Activated naive CD8-positive, alpha-beta T cell treated with anti-CD3 and anti-CD28 coated beads, Interleukin-2, amount 50 U/mL, for 16 hours (primary cell): ENCODE measurements at places on chromosomes 2 and 18.

DNA sequence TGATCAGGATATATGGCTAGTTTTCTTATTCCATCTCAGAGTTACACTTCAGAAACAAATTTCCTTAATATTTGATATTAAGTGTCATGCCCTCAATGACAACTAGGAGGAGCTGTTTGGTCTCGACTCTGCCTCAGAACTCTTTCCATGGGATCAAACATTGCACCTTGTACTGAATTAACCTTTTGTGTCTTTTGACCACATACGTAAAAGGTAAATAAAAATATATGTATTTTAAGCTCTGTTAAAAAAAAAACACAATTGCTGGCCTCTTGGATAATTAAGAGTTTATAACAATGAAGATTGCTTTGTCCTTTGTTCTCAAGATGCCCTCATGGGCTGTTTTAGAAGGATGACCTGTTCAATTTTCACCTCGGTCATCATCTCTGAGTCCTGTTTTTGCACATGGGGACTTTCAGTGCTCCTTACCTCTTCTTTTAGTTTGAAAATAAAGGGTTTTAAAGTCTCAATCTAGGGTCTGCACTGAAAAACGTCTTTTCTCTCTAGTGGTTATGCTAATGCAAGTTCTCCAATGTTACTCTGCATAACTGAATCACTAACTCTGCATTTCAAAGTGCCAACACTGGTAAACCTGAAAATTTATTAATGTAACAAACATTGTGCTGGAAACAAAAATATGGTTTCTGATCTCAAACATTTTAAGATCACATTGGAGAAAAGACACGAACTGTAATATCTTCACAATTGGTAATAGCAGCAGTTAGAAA lies 18.8 kb upstream of the FN1 start:
- DNase-seq, result no peak

DNA sequence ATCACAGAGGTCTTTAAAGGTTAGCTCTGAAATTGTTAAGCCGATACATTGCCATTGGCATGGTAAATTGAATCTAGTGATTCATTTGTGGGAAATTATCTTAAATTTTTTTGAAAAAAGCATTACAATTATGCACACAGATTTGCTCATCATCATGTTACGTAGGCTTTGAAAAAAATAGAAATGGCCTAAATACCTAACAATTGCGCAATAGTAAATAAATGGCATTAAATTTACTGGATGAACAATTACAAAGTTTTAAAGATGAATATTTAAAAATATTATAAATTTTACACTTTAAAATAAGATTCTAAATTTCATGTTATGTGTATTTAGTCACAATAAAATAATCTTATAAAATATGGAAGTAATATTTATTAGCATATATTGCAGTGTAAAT lies 171.3 kb downstream of the RPRM start:
- no peak for DNase-seq

DNA sequence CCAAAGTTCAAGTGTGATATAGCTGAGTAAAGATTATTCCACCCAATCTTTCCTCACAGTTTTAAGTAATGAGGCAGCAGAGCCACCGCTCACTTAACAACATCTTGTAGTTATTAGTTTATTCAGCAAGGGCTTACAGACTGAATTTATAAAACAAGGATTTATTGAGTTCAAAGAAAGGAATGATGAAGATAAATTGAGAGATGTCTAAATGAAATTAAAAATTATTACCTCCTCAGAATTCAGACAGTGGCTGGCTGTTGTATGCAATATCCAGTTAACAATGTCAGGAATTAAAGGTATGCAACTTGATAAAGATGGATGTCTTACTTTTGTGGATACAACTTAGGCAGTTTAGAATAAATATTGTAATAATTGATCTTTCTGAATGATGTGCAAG lies 927.3 kb upstream of the CDH2 start:
- no peak for DNase-seq

- DNase-seq, result no peak
These were observed 31.0 kb downstream of the RBM43 start for GRCh38 chr2:151230627-151231140.

DNA sequence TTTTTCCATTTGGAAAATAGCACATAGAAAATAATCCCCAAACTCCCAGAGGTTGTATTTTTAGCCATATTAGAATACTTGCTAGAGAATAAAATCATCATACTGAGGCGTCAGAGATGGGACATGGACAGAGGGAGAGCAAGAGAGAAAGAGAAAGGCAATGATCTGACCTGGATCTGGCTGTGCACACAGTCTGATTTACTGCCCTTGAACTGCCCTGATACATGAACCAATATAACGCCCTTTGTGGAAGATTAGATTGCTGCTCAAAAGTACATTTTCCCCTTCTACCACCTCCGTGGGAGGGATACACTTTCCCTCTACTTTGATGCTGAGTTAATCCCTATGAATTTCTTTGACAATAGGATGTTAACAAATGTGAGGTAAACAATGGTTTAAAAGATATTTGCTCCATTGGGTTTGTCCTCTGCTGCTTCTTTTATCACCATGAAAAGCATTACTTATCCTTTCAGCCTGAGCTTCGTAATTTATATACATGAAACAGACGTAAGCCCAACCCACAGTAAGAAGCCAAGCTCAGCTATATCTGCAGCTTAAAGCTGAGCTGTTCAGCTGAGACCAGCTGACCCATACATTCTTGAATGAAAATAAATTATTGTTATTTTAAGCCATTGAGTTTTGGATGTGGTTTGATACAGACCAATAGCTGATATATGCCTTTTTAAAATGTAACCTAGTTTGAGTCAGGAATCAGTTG lies 1664.6 kb upstream of the CELF4 start:
- DNase-seq, result no peak

GRCh38 chr18:56649996-56650395 lies 1.2 kb upstream of the WDR7 start:
- DNase-seq, result no peak

DNA sequence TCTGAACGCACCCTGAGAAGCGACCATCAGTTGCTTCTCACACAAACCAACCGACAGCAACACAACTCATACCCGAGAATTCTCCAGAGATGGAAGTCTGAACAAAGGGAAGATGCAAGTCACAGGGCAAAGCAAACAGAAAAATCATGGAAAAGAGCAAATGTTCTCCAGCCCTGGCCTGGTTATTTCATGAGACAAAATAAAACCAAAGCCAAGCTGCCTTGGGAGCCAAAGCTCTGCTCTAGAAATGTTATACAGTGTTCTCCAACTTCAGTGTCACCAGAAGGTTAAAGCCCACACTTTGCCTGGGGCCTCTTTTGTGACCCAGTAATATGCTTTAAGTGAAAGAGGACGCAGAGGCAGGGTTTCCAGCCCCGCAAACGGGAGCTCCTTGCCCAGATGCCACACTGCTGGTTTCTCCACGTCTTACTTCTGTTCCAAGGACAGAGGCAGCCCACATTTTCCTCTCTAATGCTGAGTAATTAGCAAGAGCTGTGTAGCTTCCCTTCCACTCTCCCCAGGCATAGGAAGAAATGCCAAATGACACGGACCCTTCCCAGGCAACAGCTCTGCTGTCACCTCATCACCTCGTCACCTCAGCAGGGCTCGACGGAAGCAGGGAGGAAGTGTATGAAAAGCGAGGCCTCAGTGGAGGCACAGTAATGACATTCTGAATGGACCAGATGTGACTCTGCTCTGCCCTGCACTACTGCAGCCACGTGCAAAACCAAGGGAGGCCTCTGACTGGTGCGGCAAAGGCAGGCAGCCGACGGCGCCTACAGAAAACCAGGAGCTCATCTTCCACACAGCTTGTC lies 64.7 kb downstream of the FBXO15 start:
- DNase-seq, result no peak

- DNase-seq, result peak; percentile 15
These were observed 15.9 kb upstream of the TMEM214 start for GRCh38 chr2:27016801-27017325.

DNA sequence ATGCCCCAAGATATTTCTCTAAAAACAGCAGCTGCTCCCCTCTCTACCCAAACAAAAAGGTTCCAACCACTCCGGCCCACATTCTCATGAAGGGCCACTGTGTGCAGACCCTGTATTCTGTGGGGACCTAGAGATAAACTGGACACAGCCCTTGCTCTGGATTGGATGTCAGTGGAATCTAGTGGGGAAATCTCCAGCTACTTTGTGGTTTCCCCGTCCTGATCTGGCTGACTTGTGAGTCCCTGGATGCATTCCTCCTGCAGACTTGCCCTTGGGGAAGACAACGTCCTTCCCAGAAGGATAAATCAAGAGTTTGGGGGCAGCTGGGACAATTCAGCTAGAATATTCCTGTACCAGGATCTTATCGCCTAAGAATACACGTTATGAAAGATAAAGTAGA lies 151.1 kb downstream of the FSHR start:
- DNase-seq, result no peak

DNA sequence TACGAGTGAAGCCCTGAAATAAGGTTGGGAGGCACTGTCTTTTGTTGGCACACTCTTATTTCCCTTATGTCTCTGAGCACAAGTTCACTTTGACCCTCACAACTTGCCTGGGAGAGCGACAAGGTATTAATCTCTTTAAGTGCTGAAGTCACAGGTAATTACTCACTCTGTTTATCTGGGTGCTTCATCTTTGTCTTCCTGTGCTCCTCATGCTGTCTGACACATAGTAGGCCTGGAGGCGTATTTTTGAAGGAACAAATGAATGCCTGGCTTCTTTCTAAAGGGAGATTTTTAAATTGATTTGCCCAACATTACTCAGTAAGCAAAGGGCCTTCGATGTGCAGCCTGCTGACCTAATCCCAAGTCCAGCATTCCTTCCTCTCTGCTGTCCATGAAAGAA lies 507.1 kb upstream of the TNP1 start:
- DNase-seq, result no peak

DNA sequence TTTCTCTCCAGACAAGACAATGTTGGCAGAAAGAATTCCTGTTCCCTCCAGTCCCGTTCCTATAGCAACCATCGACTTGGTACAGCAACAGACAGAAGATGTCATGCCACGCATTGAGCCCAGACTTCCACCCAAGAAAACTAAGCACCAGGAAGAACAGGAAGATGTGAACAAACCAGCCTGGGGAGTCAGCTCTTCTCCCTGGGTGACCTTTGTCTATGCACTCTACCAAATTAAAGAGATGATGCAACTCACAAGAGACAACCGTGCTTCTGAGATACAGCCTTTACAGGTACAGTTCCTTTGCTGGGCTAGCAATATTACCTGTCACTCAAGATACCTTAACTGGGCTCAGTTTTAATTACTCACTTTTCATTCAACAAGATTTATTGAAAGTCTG lies 37.1 kb downstream of the NEMP2 start:
- no peak for DNase-seq

- peak; percentile 39 for DNase-seq
These were observed 10.2 kb upstream of the IMP4 start for GRCh38 chr2:130332271-130333073.

DNA sequence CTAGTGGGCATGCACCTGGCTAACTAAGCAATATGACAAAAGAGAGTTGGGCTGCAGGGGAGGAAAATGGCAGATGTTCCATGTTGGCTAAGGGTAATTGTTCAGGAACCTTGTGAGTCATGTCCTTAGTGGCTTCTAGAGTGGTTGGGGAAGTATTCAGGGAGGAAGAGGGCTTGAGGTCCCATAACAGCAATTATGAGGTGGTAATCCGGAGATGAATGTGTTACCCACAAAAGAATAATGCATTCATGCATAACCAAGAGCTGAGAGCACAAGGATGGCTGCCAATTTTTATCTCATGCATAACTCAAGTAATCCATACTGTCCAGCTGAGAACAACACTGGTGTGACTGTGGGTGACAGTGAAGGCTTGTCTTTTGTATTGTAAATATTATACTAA lies 42.9 kb downstream of the TMEFF2 start:
- DNase-seq, result no peak

DNA sequence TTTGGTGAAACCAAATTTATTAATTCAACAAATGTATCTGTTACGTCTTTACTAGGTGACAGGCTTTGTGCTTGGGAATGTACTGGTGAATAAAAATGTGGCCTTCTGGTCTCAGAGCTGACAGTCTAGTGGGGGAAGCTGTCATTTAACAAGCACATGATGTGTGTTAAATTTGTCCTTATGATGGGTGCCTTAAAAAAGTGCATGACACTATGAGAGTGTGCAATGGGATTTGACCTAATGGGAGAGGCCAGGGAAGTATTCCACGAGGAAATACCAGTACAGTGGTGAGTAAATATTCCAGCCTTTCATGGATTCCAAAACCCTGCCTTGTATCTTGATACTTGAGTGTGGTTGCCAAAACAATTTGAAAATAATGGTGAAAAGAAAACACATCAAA lies 308.9 kb downstream of the PLCL1 start:
- no peak for DNase-seq

DNA sequence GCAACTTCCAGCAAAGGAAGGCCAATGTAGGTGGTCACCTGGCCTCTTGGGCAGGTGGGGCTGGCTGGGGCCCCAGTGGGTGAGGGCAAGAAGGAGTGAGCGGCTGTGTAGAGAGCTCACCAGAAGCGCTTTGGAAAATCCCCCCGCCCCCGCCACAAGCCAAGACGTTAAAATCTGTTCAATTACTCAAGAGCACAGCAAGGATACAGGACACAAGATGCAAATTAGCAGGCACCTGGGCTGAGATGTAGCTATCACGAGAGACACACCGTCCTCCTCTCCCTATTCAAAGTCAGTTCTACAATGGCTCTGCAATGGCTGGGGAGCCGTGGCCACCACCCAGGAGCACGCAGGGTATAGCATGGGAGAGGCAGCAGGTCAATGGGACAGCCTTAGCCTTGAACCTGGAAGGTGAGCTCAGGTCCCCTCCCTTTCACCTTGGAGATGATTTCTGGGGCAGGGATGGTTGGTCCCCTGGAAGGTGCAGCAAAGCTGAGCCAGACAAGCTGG lies 38.5 kb upstream of the GPR17 start:
- DNase-seq, result no peak

DNA sequence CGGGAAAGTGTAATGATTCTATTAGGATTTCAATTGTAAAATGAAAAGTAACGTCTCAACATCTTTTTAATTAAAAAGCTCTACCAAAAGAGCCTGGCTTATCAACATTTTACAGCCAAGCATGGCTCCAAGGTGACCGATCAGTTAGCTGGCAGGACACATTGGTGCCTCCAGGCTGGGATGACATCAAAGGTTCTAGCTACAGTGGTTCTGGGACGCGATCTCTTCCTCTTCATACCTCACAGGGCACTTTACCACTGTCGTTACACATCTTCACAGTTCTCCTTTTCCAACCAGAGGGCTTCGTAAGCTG lies 693 bp downstream of the ORC2 start:
- DNase-seq, result no peak

GRCh38 chr2:126749537-126749936 lies 93.6 kb downstream of the GYPC start:
- DNase-seq, result no peak

DNA sequence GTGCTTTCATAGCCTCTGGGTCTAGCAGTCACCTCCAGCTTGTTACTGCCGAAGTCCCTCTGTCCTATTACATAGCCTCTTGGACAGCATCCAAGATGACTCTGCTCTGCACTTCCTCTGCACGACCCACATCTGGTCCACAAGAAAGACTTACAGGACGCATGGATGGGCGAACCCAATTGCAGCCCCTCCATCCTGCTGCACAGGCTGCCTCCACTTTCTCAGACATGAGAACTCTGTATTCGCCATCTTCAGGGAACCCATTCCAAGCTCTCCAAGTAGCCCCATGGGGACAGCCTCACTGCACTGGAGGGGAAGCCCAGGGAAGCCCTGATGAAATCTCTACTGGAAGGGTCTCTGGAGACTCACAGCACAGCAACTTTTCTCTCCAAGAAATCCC lies 172.1 kb downstream of the GFPT1 start:
- DNase-seq, result no peak
